ENCODE measurements at places on chromosomes 5 and 9.

GRCh38 chr5:35223787-35224395 is 6.4 kb downstream of the PRLR start:
- no peak for DNase-seq

DNA sequence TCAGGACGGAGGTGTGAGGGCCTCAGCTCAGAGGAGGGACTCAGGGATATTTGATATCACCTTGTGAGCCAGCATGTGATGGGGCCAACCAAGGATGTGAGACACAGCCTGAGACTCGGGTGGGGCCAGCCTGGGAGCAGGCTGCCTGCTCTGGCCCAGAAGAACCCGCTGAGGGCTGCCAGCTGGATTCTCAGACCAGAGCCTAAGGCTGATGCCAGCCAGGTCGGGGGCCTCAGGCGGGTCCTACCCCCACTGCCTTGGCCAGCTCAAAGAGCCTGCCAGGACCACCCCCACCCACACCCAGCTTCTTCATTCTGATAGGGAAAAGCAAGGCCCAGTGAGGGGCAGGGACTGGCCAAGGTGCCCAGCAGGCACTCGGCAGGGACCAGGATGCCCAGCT is 20.3 kb upstream of the DUSP1 start:
- no peak for DNase-seq

- DNase-seq: no peak
Measured at GRCh38 chr5:159420940-159421339, 90.7 kb upstream of the IL12B start.

- DNase-seq: peak; percentile 89
Measured at GRCh38 chr5:102715082-102715807, 39.9 kb upstream of the PAM start.

- peak; percentile 13 for DNase-seq
Measured at GRCh38 chr9:95783426-95783975, 92.0 kb upstream of the ERCC6L2 start.

DNA sequence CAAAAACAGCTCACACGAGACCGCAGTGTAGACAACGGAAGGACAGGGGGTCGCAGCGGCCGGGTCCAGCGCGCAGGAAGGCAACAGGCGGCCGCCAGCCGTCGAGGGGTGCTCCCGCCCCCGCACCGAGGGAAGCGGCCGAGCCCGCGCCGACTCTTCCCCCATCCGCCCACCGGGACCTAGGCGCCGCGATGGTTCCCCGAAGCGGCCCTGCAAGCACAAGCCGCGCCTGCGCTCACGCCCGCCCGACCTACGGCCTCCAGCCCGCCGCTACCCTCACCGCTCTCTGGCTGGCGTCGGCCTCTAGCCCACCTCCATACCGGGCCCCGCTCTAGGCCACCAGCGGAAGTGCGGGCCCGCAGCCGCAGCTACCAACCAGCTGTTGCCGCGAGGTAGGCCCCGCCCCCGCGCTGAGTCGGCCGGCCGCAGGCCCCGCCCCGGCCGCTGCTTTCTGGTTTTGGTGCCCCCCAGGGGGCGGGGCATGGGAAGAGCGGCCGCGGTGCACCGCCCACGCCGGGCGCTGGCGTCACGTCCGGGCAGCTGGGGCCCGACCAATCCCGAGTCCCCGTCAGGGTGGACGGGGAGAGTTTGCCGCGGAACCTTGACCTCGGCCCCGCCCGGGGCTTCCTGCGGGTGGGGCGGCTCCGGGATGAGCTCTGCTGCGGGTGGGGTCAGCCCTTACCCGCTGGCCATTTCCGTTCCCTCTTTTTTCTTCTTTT is at the start of gene SETX:
SETX (minus strand) TSS at position 350 of the 719 bp plus-strand sequence. CDS start 5,558 bp downstream, outside the sequence.
- DNase-seq: peak; percentile 77

DNA sequence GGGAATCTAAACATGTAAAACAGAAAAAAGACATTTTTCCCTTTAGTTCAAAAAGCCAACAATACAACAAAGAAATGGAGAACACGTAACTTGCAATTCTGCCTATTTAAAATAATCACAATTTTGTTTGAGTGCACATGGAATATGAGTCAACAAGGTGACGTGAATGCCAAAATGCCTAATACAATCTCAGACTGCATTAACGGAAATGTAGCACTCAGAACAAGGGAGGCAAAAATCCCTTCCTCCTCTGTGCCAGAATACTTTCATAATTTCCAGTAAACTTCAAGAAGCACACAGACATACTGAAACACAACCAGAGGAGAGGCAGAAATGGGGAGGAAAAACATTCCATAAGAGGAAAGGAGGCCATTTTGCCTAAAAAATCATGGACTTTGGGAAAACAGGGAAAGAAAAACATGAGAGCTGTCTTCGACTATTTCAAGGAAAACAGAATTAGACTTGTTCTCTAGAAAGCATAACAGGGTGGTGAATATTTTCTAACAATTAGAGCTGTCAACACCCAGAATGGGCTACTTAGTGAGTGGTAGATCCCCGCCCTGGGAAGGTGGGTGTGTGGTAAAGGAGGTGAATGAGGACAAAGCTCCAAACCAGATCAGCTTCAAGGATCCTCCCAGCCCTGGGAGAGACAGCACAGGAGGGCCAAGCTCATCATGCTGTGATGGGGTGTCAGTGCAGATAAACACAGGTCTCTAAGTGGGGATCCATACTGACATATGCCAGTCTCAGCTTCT is 48.2 kb downstream of the ABCA1 start:
- no peak for DNase-seq

- no peak for DNase-seq
Measured at GRCh38 chr5:151469992-151470391, 22.6 kb downstream of the SLC36A1 start.

GRCh38 chr5:131068893-131069643 is 96.0 kb downstream of the HINT1 start:
- no peak for DNase-seq

DNA sequence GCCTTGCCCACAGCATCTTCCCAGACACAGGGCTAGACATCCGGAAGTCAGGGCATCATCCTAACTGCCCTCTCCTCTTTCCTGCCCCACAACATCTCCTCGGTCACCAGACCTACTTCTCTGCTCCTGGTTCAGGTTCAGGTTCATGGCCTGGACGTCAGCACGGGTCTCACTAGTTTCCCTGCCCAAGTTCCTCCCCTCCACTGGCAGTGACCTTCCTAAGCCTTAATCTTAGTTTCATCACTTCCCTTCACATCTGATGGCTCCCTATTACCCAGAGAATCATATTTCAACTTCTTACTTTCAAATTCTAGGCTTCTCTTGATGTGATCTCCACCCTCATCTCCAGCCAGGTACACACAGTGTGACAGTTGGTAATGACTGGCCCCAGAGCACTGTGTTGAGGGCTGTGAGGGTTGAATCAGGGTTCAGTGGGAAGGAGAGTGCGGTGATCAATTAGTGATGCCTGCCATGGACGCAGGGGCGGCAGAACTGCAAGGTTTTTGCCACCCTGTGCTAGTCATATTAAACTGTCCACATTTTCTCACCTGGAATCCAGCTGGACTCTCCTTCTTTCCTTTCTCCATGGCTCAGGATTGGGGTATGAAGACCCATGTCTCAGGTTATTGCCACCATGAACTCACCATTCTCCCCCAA is 34.3 kb upstream of the CRB2 start:
- DNase-seq: no peak

DNA sequence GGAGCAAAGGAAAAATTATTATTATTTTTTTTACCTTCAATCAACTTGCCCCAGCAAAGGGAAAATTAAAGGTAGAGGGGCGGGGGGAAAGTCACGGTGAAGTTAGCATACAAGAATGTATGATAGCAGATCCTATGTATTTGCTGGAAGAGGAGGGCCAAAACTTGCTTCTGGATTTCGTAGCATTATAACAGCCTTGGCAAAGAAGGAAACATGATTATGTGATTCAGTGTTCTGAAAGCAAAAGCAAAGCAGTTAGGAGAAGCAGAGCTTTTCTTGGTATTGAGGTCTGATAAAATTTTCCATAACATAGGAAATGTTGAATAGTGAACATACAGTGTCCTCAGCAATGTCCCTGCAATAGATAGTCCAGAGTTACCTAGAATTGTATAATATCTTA is 32.4 kb downstream of the MAST4 start:
- no peak for DNase-seq

GRCh38 chr9:7003861-7004260 is 246.1 kb downstream of the KDM4C start:
- no peak for DNase-seq

- DNase-seq: peak; percentile 87
Measured at GRCh38 chr9:18405240-18405639, 68.7 kb upstream of the ADAMTSL1 start.

- no peak for DNase-seq
Measured at GRCh38 chr9:95343725-95344287, 26.3 kb upstream of the FANCC start.

DNA sequence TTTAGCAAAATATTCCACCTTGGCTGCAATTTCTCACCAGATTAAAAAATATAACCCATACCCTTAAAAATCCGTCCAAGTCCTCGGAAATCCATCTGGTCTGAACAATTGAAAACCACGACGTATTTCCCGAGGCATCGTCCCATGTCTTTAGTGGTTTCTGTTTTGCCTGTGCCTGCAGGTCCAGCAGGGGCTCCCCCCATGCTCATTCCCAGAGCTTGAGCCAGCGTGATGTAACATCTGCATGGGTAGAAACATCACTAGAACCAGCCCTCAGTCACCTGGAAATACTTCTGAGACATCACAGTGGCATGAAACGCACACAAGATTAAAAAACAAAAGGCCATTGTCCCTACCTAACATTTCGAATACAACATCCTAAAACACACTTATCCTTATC is 114.0 kb downstream of the DNAH5 start:
- DNase-seq: no peak

- no peak for DNase-seq
Measured at GRCh38 chr5:54007827-54008777, 302.3 kb downstream of the ARL15 start.

Measured in HS-5 (cell line).